ENCODE measurements at places on chromosomes 3 and 15.

DNA sequence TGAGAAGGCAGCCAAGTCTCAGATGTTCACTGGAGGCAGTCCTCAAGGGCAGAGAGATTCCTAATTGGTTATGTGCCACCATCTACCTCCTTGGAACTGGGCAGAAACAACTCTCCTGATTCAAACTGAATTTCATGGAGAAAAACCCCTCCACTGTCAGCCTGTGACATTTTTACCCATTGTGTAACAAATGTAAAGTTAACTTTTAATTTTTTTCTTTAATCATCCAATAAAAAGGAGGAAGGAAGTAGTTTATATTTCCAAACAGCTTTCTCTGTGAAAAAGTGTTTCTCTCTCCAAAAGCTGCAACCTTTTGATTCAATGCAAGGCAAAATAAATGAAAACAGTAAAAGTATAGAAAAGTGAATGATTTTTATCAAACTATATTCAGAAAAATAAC lies 510 bp upstream of the COLQ start:
- DNase-seq, result no peak

- DNase-seq, result no peak
Measured at GRCh38 chr3:12302564-12302963, 13.7 kb downstream of the PPARG start.

GRCh38 chr3:20916951-20917606 lies 731.1 kb upstream of the SGO1 start:
- no peak for DNase-seq

GRCh38 chr3:143538577-143538981 lies 309.7 kb downstream of the SLC9A9 start:
- DNase-seq, result no peak

DNA sequence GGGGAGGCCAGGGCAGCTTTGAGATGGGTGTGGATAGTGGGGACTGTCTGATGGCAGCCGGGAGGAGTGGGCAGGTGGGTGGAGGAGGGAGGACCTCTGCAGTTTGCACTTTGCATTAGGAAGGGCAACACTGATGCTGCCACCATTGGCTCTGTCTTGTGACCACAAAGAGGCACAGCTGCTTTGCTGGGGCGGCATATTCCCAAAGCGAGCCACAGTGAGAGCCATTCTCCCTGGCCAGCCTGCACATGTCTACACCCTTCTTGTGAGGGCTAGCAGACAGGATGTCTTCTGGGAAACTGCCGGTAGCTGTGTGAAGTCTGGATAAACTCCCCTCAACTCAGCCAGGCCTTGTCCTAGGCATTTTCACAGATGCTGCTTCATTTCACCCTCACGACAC lies 38.3 kb downstream of the CCNB2 start:
- no peak for DNase-seq
